ENCODE measurements at places on chromosomes 16 and 17. TPM values are rescaled to one million over a fixed set of nuclear protein-coding genes. Genes with fewer than 3 reads are reported as not detected.
A peak's percentile ranks its signal among the peaks of the same experiment; 100 is the strongest.

DNA sequence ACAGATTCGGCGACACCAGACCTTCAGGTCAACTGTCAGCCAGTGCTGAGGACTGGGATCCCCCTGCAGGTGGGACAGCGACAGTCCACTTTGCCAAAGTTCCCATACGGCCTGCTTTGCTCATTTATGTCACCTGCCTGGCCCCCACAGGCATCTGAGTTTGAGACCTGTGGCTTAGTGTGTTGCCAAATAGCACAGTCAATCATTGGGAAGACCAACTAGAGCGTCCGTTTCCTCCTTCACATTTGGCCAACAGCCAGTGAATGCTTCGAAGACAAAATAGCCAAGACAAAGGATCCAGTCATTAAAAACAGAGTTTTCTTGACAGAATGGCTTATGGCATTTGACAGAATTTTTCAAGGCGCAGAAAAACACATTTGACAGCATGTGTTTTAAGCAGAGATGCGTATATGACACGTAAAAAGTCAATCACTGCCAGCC is 113.8 kb downstream of the ABCC12 start:
- DNase-seq = no peak

The MAF gene
- total RNA-seq = 168 TPM

The DDX52 gene
- total RNA-seq = 17.5 TPM

- DNase-seq = peak; percentile 48
Observed at GRCh38 chr16:50530277-50531236, 17.6 kb upstream of the NKD1 start.

The SYNGR3 gene
- total RNA-seq = 0.76 TPM

- no peak for DNase-seq
Observed at GRCh38 chr16:87897521-87898505, 28.5 kb upstream of the SLC7A5 start.

GRCh38 chr17:66527335-66527734 is 224.9 kb downstream of the PRKCA start:
- no peak for DNase-seq

DNA sequence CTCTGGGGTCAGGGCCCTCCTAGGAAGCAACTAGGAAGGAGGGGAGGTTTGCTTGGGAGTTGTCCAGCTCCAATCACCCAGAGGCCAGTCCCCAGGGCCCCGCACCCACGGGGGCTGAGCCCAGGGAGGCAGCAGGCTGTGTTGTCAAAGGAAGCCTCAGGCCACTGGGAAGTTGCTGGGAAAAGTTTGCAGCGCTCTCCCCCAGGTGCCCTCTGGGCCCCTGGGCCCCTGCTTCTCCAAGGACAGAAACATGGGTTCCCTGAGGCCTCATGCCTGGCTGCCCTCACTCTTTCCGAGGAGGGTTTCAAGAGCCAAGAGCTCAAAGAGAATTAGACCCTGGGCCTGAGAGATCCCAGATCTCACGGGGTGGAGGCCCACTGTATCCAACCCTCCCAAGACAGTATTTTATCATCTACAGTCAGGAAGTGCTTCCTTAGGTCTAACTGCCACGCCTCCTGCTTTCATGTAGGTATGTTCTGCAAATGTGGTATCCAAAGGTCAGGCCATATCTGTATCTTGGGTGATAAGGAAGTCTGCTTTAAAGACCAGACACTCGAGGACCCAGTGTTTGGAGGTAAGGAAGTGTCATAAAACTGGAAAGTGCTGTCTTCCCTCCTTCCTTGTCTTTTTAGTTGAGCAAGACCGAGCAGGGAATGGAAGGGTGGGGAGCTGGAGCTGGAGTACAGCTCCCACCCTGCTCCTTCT is 44.2 kb upstream of the ZNF423 start:
- no peak for DNase-seq

- DNase-seq = no peak
Observed at GRCh38 chr17:60390186-60390585, 1.7 kb downstream of the USP32 start.

GRCh38 chr16:87133112-87133850 is 183.9 kb downstream of the C16orf95 start:
- no peak for DNase-seq

GRCh38 chr16:24423312-24423711 is 116.1 kb upstream of the RBBP6 start:
- no peak for DNase-seq

The B3GNT9 gene
- 13.9 TPM for total RNA-seq

DNA sequence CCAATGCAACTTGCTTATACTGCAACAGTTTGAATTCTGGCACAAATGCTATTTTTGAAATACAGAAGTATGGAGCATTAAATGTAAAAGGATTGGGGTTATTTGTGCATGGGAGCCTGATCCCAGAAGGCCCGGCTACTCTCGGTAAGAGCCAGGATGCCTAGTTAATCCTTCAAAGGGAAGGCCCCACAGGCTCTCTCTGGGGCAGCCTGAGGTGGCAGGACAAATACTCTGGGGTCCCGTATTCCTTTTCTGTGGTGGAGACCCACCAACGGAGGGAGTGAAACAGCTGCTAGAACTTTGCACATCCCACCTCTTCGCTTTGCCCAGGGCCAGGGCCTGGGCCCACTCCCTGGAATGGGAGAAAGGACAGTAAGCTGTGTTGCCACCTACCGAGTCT is 30.4 kb downstream of the ERN1 start:
- DNase-seq = no peak

- DNase-seq = no peak
Observed at GRCh38 chr17:10234033-10234432, 35.6 kb upstream of the GAS7 start.

GRCh38 chr17:80605326-80606066 is 60.9 kb downstream of the RPTOR start:
- DNase-seq = no peak

The CARD14 gene
- total RNA-seq = 0.49 TPM

The CDH3 gene
- 10.2 TPM for total RNA-seq

- DNase-seq = no peak
Observed at GRCh38 chr17:11492511-11492910, 105.8 kb upstream of the DNAH9 start.

The LRRC46 gene
- total RNA-seq = 0.89 TPM

DNA sequence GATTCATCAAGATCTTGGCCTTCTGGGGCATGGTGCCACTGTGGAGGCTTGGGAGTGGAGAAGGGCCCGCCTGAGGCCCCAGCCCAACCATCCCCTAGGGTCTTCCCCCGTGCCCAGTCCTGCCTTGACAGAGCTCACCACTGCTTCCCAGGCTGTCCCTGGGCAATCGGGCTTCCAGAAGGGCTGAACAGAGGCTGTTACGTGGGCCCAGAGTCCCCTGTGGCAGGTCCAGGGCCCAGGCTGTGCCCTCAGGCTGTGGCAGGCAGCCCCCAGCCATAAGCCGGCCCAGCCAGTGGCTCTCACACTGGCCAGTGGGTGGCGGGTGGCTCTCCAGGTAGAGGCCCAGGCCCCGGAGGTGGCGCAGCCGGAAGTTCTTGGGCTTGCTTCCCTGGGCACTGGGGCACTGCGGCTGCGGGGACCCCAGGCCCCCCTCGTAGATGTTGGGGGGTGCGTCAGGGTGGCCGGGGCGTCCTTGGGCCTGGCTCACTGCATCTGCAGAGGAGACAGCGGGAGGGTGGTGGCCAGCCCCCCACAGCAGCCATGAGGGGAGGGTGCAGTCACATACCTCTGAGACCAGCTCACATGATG is 809 bp downstream of the C16orf90 start:
- DNase-seq = no peak

DNA sequence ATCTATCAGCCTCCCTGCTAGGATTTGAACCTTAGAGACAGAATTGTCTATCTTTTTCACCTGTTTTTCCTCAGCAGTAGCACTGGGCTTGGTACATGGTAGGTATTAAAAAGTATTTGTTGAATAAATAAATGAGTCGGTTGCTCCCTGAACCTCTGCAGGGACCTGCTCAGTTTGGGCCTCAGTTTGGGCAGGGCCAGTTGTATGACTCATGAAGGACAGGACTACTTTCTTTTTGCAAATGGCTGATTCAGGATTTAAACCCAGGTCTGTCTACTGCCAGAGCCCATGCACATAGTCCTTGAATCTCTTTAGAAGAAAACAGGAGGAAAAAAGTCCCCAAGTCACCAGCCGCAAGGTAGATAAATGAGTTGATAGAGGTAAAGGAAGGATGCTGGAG is 3.1 kb downstream of the MMP2 start:
- DNase-seq = no peak

The CDR2L gene
- total RNA-seq = 11.5 TPM

DNA sequence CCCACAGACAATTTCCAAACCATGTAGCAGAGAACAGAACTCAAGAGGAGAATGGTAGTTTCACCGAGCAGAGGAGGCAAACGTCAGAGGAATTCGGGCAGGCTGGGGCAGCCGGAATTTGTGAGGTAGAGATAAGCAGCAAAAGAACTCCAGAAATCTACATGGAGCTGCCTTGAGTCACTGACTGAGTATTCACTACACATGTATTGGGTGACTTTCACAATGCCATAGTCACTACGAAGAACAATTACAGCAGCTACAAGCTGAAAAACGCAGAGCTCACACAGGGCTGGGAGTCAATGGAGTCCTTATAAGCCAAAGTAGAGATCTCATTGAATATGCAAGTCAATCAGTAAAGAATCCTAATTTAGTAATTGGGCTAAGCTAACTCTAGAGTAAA is 13.4 kb downstream of the CMC2 start:
- no peak for DNase-seq

The POLR2C gene
- total RNA-seq = 42.6 TPM

DNA sequence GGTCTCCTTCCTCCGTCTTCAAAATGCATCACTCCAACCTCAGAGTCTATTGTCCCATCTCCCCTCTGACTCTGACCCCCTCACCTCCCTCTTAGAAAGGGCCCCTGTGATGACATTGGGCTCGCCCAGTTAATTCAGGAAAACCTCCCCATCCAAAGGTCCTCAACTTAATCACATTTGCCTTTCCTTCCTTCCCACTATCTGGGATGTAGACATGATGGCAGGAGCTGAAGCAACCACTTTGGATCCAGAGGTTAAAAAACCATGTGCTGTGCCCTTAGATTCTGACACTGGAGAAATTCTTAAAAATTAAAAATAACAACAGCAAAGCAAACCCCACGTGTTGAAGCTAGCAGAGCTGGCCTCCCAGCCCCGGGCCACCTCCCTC is 80.2 kb downstream of the ZDHHC7 start:
- no peak for DNase-seq

The TBX21 gene
- 1.1 TPM for total RNA-seq

DNA sequence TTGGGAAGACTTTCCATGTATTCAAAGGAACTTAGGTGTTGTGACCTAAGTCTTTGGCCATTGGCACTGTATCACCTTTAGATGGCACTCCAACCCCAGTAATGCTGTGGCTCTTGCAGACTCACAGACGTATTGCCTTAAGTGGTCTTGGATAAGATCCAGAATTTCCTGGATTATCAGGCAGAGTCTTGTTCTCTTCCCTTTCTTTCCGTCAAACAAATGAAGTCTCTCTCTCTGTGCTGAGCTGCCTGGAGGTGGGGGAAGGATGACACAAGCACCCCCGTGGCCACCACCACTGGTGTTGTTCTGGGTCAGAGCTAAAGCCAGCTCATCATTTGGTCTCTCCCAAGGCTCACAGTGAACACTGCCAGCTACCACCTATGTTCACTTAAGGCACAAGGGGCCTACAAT is 789.9 kb upstream of the KIF2B start:
- no peak for DNase-seq

DNA sequence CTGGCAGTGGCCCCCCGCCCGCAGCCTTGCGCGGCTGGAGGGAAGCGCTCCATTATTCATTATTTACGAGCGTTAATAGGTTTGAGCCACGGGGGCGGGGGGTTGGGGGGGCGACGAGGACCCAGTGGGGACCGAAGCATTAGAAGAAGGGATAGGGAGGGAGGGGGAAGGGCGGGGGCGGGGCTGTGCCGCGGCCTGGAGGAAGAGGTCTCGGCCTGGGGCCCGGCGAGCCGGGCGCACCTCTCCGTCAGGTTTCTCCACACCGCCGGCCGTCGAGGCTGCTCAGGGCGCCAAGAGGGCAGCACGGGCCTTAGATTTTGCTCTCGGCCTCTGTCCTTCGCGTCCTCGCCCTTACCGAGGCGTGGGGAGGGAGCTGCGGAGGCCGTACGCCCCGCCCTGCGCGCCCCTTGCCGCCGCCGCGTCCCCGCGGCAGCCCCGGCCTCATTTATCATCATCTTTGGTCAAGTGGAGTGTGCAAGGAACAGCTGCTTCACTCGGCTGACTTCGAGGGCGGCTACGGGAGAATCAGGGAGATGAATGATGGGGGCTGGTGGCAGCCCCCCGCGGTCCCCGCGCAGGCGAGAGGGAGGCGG is 54.2 kb downstream of the SREBF1 start:
- no peak for DNase-seq

- DNase-seq = no peak
Observed at GRCh38 chr17:61680921-61681320, 89.9 kb upstream of the NACA2 start.

The KCNAB3 gene
- 1.2 TPM for total RNA-seq

DNA sequence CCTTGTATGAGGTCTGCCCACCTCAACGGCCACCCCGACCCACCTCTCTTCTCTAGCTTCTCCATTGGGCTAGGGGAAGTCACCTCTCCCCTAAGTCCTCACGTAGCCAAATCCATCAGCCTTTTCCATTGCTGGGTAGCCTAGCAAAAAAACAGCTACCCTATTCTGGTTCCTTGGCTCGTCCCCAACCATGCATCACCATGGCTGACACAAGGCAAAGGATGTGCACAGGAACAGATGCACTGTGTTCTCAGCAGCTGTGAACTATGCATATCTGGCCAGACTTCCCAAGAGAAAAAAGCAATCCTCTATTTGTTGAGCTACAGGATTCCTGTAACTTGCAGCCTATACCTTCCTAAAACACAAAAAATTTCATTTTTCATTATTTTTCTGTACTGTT is 22.0 kb upstream of the FLCN start:
- no peak for DNase-seq
